ENCODE measurements at places on chromosomes 7 and 10.
A peak's percentile ranks its signal among the peaks of the same experiment; 100 is the strongest.

- no peak for DNase-seq
These were observed 14.5 kb downstream of the SSC4D start for GRCh38 chr7:76394957-76395356.

DNA sequence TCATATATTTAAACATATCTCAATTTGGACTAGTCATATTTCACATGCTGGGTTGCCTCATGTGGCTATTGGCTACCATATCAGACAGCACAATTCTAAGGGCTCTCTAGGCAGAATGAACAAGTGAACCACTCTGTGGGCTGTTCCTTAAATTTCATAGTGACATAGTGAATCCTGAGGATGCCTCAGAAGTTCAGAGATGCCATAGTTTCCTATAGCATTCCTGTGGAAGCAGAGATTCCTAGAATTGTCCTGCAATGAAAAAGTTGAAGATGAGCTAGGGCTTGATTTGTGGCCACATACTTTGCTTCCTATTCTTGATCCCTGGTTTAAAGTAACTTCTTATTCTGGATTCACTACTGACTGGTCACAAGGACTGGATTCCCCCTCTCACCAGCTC is 35.6 kb downstream of the MKX start:
- no peak for DNase-seq

DNA sequence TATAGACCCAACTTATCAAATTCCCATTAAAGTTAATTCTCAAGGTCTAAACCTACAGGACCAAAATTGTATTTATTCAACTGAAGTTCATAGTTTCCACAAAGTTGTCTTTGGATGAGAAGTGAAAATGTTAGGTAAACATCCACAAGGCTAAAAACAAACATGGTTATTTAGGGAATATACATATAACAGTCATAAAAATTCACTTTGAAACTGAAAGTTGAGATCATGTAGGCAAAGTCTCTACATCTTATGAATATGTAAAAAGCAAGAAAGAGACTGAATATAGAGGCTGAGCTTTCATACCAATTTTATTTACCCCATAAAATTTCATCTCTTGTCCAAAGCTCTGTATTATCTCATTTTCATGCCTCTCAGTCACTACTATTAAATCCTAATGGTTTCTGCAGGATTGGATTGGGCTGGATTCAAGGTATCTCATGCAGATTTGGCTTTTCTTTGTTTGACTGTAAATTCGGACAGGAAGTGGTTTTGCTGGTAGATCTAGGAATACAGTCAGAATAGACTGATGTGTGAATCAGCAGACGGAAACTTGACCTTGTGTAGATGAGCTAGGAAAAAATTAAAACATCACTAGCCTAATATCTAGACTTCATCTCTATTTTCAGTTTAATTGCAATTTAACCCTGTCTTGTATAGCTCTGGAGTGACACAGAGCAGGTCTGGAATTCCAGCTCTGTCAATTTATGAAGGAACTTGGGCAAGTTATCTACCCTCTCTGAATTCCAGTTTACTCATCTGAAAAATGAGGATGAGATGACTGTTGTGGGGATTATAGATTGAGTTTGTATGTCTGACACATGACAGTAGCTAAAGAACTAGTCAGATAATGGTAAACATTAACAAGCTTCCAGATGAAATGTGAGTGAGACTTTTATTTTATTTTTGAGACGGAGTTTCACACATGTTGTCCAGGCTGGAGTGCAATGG is 27.3 kb upstream of the SKAP2 start:
- no peak for DNase-seq

- peak; percentile 9 for DNase-seq
These were observed 29.6 kb upstream of the PSAP start for GRCh38 chr10:71880425-71881306.

GRCh38 chr7:90485734-90486316 is 16.4 kb downstream of the PTTG1IP2 start:
- DNase-seq = no peak

DNA sequence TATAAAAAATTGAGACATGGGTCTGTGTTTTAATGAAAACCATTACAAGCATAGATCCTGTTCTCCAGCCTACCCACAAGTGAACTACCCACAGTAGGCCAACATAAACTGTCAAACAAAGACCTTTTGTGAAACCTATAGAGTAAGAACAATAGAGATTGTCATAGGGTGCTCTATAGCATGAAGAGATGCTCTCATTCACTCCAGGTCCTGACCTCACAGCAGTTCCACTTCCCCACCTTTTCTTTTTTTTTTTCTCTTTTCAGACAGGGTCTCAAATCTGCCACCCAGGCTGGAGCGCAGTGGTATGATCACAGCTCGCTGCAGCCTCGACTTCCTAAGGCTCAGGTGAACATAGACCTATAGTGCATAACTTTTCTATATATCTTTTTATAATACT is 72.3 kb downstream of the CPEB3 start:
- DNase-seq = no peak

DNA sequence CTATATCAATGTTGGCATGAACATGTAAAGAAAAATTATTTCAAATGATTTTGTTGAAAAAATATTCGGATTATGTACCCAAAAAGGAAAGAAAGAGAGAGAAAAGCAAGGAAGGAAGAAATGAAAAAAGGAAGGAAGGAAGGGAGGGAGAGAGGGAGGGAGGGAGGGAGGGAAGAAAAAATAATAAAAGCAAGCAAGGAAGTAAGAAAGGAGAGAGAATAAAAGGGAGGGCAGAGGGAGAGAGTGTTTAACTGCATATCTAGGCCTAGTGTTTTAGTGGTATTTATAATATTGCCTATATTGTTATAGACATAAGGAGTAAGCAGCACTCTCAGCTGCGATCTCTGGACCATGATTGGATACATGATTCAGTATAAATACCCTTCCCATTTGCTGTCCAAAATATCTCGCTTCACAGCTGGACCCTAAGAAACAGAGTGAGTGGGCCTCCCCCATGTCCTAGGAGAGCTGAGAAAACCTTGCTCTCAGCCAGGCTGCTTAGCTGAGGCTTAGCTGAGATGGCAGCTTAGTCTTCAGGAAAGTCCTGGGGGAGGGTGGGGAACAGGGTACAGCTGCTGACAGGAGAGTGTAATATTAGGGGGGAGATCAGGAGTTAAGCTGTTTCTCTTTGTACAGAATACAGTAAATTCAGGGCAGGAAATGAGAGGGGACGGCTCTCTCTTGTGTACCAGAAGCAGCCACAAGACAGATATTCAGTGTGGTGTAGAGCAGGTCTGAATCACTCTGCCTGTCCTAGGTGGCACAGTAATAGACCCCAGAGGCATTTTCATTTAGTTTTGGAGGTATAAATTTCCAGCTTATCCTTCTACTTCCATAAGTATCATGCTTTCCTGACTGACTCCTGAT is 66.8 kb upstream of the TARP start:
- DNase-seq = no peak

GRCh38 chr10:71634531-71635164 is 84.9 kb downstream of the C10orf105 start:
- no peak for DNase-seq

DNA sequence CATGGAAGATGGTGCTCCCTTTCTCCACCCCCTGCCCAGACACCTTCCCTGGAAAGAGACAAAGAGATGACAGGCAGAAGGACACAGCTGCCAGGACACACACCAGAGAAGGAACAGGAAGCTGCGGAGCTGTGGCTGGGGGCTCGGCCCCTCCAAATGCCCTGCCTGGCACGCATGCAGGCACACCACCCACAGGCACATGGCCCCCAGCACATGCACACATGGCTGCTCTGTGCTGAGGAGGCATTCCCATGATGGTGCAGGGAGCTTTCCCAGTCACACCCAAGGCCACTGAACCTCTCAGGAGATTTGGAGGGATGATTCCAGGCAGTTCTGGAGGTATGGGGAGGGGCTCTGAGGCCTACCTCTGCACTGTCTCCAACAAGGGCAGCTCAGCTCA is 143.3 kb downstream of the GRID1 start:
- no peak for DNase-seq

DNA sequence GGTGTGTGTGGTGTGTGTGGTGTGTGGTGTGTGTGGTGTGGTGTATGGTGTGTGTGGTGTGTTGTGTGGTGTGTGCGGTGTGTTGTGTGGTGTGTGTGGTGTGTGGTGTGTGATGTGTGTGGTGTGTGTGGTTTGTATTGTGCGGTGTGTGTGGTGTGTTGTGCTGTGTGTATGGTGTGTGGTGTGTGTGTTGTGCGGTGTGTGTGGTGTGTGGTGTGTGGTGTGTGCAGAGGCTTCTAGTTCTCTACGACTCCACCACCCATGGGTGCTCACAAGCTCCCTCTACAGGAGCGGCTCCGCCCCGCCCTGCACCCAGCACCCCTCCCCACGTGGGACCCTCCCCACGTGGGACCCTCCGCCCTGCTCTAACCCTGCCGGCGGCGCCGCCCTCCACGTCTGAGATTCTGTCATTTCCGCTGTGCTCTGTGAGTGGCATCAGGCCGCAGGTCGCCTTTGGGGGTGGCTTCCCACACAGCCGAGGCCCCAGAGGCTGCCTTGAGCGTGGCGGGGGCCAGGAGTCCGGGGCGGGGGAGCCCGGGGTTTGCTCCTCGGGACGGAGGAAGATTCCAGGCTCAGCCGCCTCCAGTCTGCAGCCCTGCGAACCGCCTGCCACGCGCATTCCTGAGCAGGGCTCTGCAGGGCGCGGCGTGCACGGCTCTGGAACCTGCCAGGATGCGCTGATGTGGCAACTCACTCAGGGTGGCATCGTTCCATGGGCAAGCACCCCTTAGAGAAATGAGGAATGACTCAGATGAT is 37.0 kb upstream of the DNAJB6 start:
- peak; percentile 71 for DNase-seq

DNA sequence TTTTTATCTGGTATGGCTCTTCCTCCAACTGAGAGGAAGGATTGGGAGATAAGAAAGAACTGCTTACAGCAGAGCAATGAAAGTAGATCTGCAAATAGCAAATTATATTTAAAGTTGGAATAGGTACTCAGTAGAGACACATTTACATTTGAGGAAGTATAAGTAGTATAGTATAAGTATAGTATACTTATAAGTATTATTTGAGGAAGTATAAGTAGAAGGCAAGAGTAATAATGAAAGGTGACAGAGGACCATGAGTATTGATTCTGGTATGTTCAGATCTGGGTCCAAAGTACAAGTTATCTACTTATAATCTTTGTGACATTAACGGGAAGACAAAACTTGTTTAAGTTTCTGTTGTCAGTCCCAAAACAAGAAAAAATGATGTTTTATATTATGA is 527.6 kb upstream of the SORCS1 start:
- no peak for DNase-seq

Data from CD4-positive, alpha-beta T cell treated with Interferon gamma for 1 hour (primary cell).